Immature natural killer cell (primary cell): ENCODE measurements at places on chromosomes 13 and 19. TPM values are rescaled to one million over a fixed set of nuclear protein-coding genes. Genes with fewer than 3 reads are reported as not detected.

DNA sequence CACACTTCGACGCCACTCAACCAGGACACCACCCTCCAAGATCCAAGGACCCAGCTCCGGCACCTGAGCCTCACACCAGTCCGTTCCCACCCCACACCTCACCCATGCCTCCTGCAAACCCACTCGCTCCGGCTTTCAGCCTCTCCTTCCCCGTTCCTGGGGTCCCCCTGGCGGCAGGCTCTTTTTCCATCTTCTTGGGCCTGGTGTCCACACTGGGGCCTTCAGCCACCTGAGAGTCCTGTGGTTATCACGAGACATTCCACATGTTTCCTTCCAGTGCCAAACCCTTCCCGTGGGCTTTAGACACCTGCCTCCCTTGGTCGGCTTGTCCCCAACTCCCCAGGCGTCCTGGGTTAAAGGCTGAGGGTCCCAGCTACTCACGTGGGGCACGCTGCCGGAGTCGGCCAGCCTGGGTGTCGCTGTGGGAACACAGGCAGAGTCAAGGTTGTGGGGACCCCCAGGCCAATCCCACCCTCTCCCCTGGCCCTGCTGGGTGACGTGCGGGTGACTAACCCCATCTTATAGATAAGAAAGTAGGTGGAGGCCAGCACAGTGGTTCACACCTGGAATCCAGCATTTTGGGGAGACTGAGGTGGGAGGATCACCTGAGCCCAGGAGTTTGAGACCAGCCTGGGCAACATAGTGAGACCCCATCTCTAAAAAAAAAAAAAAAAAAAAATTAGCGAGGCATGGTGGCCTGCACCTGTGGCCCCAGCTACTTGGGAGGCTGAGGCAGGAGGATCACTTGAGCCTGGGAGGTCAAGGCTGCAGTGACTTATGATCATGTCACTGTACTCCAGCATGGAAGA lies 1.9 kb downstream of the JSRP1 start:
- DNase-seq = no peak
- H3K36me3 ChIP-seq = no peaks in the 10 kb centered on the region
- H3K27me3 ChIP-seq = peaks cover 5% of the 10 kb centered on the region
- H3K4me3 ChIP-seq = no peak overlapping the region

DNA sequence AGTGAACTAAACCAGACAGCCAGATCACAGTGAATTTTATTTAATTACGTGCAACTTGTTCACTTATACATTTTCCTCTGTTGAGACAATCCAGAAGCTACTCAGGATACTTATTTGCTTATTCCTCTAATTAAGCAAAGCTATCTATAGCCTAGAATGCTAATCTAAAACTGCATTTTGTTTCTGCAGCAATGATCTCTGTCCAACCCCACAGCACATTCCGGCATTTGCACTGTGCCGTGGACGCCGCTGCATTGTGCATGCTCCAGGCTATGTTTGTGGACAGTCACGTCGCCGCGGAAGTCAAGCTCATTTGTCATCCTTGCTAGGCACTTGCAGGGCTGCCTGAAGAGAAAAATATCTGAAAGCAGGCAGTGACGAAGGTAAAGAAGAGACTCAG lies 406.9 kb downstream of the RFC3 start:
- no peaks in the 10 kb centered on the region for H3K4me1 ChIP-seq
- H3K36me3 ChIP-seq = no peaks in the 10 kb centered on the region
- no peak overlapping the region for H3K4me3 ChIP-seq
- H3K27me3 ChIP-seq = no peaks in the 10 kb centered on the region

Gene KIR2DL3
- polyA plus RNA-seq = 72.4 TPM

Gene KCNRG
- polyA plus RNA-seq = 0.36 TPM

Gene KCNK6
- 0.93 TPM for polyA plus RNA-seq
